ENCODE measurements at places on chromosomes 6 and 20. TPM values are rescaled to one million over a fixed set of nuclear protein-coding genes. Genes with fewer than 3 reads are reported as not detected.

GRCh38 chr20:23434521-23435313, 4.8 kb upstream of the CSTL1 start:
- no peak for DNase-seq

DNA sequence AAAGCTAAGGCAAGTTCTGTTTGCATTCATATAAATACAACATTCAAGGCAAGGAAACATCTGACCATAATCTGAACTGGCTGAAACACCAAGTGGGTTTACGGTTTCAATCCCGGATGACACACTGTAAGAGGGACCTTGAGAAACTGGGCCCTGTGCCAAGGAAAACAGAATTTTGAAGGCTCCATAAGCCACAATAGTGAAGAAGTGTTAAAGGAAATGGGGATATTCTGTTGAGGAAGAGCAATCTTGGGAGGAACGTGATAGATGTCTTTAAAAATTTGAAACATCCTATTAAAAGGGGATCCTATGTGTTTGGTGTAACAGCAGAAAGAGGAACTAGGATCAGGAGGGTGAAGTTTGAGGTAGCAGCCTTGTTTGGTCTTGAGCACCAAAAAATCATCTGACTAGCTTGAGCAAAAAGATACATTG, 82.4 kb upstream of the TAB2 start:
- peak; percentile 48 for DNase-seq

- DNase-seq = no peak
These were observed 31.3 kb downstream of the TRAM2 start for GRCh38 chr6:52545406-52546119.

GRCh38 chr6:2179950-2180349, 65.5 kb downstream of the GMDS start:
- DNase-seq = no peak

- no peak for DNase-seq
These were observed 17.7 kb upstream of the RIPOR3 start for GRCh38 chr20:50708845-50709635.

- DNase-seq = no peak
These were observed 4.9 kb downstream of the SLC17A9 start for GRCh38 chr20:62957136-62958117.

GRCh38 chr6:130961148-130961547, 101.9 kb downstream of the EPB41L2 start:
- DNase-seq = no peak

DNA sequence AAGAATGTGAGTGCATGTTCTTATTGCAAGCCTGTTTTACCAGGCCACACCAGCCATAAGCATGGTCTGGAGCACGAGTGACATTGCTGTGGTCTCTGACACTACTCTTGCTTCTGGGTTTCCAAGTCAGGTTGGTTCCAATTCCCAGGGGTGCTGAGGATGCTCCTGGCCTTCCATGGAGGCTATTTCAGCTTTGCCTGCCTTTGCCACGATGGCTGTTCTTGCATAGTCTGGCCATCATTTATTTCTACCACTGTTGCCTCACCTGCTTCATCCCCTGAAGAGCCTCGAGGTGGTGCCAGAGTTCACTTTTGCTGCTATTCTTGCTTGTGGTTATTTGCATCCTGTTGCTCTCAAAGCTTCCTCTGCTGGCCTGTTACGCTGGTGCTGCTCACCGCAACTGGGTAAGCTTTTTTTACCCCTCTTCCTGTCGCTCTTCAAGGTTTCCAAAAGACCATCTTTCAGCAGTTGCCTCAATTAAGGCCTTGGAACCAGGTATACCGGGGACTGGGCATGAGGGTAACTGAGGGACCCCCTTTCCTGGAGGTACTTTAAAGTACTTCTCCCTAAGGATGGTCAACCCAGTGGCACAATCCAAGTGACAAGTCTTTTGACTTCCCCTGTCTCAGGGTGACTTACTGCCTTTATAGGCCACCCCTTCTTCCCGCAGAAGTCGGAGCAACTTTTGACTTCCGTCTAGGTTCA, 64.5 kb downstream of the AKAP7 start:
- no peak for DNase-seq

- no peak for DNase-seq
These were observed 44.7 kb downstream of the SLC35F1 start for GRCh38 chr6:117951783-117952182.

DNA sequence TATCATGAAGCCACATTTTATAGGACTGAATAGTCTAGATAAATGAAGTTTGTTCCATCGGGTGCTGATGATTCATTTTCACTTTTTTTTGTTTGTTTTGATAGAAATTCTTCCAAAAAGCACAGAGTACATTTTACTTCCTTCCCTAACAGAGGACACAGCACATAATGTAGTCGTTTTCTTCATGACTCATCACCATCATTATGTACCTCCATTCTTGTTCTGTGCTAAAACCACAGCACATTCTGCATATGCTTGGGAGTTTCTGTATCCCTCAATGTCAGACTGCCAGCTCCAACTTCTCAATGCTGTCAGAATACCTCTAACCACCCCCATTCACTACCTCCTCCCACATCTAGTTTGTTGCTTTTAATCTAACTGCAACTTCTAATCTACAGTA, 1004.9 kb upstream of the ADGRB3 start:
- no peak for DNase-seq

DNA sequence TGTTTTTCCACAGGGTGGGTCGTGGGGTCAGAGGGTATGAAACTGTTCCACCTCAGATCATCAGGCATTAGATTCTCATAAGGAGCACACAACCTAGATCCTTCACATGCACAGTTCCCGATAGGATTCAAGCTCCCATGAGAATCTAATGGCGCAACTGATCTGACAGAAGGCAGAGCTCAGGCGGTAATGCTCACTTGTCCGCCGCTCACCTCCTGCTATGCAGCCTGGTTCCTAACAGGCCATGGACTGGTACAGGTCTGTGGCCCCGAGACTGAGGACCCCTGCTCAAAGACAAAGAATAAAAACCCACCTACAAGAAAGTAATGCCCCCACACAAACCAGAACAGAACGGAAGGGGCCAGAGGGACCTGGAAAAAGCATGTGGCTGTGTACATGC, 76.1 kb upstream of the SNX9 start:
- no peak for DNase-seq

DNA sequence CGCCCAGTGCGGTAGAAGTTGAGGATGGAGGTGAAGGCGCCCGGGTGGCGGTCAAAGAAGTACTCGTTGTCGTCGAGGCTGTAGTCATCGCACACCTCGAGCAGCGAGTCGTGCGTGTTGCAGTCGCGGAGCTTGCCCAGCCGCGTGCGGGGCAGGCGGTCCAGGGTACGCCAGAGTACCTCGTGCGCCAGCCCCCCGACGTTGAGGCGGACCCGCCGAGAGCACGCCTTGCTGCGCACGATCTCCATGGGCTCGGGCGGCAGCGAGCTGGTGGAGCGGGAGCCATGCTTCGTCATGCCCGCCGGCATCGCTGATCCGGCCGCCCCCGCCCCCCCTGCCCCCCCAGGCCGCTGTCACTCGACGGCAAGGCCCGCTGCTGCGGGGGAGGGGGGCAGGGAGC, 295 bp downstream of the KCNB1 start:
- DNase-seq = no peak

The ASIP gene
- 1.4 TPM for total RNA-seq
